ENCODE measurements at places on chromosomes 3 and 15.

- no peak for DNase-seq
These were observed 231.0 kb upstream of the THRB start for GRCh38 chr3:24725514-24726255.

DNA sequence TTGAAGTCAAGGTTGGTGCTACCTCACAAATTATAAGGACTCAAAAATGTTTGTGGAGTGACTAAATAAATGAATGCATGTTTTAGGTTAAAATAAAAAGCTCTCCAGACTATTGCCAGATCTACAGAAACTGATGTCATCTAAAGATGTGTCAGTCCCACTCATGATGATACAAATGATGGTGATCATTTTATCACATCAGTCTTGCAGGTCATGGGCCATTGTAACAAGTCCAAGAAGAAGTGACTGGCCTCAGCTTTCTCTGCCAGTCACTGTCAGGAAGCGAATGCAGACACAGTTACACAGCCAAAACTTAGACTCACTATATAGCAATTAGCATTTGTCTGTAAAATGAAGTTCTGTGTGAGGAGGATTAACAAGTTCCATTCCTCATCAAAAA is 18.5 kb downstream of the ATP8B4 start:
- no peak for DNase-seq

DNA sequence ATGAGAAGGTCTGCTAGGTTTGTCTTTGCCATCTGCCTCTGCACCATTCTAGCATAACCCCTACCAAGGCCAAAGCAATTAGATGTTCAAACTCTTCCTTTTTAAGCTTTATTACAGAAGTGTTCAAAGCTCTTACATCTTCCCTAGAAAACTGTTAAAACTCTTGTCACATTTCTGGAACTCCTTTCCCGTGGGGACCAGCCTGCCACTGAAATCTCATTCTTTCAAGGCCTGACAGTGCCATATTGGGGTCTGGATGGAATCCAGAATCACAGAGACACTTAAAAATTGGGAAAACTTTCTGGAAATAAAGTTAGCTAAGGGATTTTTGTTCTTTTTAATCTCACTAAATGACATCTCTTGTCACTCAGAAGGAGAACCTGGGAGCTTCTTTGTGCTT is 153.8 kb upstream of the SLCO3A1 start:
- DNase-seq: no peak

GRCh38 chr3:107562969-107563529 is 40.3 kb downstream of the BBX start:
- DNase-seq: no peak

GRCh38 chr3:21372316-21372715 is 378.7 kb downstream of the ZNF385D start:
- DNase-seq: no peak

- no peak for DNase-seq
These were observed 130.5 kb upstream of the BFSP2 start for GRCh38 chr3:133269393-133269792.

DNA sequence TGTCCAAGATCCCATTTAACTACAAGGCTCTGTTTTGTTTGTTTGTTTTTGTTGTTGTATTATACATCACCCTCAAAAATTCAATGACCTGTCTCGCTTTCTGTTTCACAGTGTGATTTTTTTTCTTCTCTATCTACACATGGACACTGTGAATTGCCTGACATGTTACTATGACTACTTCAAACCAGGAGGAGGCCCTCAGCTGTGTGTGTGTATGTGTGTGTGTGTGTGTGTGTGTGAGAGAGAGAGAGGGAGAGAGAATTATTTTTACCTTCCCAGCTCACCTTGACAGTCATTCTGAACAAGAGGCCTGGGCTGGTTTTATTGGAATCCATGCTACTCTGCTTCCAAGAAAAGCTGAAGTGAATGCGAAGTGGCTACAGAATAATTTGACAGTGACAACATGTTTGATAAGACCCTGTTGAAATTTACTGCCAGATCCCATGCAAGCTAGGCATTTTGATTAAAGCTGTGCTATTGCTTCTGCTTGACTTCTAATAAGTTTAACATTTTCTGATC is 841.4 kb downstream of the NSUN3 start:
- DNase-seq: no peak

DNA sequence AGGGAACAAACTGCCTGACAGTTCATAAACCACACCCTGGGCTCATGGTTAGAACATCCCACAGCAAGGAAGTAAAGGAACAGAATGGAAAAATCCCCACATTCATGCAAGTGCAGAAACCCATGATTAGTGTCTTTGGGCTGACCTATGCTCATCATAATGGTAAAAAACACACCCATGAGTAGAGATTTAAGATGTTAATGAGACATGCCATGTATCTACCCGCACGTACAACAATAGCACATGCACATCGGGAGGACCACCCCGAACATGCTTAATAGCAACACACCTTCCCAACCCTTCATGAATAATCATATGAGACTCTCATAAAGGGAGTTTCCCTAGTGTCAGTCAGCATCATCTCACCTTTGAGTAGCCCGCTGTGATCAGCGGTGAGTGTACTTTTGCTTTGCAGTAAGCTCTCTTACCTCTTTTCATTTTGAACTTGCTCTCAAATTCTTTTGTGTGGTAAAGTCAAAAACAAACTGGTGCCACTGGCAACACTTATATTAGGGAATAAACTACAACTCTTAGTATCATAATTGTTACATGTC is 23.2 kb downstream of the ZBED2 start:
- DNase-seq: no peak

DNA sequence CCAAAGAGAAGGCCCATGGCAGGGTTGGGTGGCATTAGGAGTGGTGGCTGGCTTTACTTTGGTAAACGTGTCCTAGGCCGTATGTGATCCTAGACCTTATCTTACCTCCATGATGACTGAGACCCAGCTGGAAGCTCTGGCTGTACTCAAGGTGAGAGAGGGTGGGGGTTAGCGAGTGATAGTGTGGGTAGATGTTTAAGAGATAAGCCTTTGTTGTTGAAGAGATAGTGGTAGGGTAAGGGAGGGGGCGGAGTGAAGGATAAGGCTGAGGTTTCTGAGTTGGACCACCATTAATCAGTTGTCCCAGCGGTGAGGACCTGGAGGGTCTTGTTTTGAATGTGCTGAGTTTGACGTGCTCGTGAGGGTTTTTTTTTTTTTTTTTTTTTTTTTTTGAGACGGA is 61.5 kb upstream of the ULK4 start:
- DNase-seq: no peak

DNA sequence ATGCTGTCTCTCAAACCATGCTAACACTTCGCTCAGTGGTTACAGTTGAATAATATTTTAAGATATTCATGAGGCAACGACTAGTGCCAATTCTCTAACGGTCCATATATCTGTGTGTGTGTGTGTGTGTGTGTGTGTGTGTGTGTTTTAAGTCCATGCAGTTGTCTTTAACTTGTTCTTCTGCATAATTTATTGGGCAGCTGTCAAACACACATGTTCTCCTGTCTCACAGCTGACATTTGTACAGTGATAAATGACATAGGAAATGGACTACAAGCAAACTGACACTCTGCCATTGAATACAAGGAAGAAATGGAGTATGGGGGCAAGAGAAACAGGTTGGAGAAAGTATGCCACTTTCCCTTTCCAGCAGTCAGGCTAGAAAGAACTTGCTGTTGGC is 172.0 kb downstream of the PDZRN3 start:
- no peak for DNase-seq

- no peak for DNase-seq
These were observed 212.2 kb upstream of the GPR149 start for GRCh38 chr3:154642145-154642544.

DNA sequence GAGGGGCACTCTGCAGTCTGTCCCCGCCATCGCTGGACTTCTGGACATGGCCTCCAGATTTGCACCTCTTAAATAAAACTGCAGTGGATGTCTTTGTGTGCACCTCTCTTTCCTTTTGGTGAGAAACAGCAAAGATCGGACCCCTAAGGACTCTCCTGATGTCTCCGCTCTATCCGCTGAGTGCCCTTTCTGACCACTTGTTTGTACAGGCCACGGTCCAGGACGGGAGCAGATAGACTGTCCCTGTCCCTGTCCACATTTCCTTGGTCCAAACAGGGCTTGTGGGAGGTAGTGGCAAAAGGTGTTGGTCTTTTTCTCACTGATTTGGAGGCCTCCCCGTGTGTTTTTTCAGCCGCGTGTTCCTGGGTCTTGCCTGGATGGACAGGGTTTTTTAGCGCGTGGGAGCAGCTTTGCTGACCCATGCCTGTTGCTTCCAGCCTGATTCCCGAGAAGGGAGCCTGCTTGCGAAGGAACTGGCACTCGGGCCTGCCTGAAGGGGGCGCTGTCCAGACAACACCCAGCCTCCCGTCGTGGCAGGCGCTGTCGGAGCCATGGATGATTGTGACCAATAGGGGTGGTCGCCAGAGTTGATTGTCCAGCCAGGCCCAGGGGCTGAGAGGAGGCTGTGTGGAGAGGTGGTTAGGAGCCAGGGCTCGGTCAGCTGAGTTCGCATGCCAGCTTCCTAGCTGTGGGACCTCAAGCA is 13.2 kb upstream of the STAB1 start:
- no peak for DNase-seq

DNA sequence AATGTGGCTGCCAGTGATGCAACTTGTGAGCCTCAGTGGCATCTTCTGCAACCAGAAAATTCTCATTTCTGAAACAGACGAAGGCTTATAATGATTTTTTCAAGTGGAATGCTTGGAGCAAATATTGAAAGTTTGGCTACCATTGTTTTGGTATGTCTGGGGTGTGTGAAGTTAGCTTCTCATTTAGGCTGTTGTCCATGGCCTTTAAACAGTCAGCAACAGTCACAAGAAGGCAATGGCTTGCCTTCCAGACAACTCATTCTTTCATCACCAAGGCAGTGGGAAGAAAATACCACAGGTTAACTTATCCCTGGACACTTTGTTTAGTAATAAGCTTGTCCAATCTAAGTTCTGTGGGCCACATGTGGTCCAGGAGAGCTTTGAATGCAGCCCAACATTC is 4.7 kb upstream of the BNC1 start:
- no peak for DNase-seq

GRCh38 chr15:38378161-38378560 is 75.8 kb upstream of the FAM98B start:
- peak; percentile 22 for DNase-seq

GRCh38 chr3:126731044-126731443 is 27.0 kb downstream of the CHCHD6 start:
- DNase-seq: no peak

- no peak for DNase-seq
These were observed 112.4 kb upstream of the BHLHE40 start for GRCh38 chr3:4866866-4867265.

DNA sequence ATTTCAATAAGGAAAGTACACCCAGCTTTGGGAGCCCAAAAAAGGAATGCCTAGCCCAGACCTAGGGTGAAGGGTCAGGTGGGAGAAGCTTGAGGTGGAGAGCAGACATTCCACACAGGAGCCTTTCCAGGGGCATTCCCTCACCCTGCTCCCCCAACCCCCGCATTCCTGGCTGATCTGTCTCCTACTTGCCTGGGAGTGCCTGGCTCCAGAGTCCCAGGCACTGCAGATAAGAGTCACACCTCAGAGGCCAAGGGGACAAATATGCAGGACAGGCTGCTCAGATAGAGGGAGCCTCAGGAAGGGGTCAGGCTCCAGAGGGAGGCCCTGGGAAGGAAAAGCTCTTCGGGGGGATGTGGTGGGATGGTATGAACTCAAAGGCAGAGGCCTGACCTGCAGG is 20.8 kb upstream of the HCN4 start:
- DNase-seq: no peak

GRCh38 chr3:99365979-99366378 is 272.4 kb upstream of the COL8A1 start:
- DNase-seq: no peak

- DNase-seq: no peak
These were observed 42.3 kb downstream of the MAP3K13 start for GRCh38 chr3:185405243-185405642.

- no peak for DNase-seq
These were observed 19.7 kb downstream of the MYL3 start for GRCh38 chr3:46843508-46843907.

- no peak for DNase-seq
These were observed 4.9 kb upstream of the RPN1 start for GRCh38 chr3:128655531-128655930.

- no peak for DNase-seq
These were observed 8.8 kb downstream of the CPNE9 start for GRCh38 chr3:9712415-9712814.

DNA sequence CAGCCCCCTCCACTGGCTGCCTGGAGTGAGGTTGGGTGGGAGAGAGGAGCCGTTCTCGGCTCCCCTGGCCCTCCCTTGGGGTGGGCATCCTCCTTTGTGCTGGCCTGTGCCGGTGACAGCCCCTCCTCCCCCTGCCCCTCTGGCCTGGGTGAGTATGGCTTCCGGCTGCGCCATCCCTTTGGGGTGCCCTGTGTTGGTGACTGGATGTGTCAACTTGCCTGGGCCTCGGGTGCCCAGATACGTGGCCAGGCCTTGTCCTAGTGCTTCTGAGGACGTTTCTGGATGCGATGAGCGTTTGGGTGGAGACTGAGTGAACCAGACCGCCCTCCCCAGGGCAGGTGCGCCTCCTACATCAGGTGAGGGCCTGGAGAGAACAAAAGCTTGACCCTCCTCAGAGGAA is 59.7 kb downstream of the PLXNA1 start:
- DNase-seq: no peak

DNA sequence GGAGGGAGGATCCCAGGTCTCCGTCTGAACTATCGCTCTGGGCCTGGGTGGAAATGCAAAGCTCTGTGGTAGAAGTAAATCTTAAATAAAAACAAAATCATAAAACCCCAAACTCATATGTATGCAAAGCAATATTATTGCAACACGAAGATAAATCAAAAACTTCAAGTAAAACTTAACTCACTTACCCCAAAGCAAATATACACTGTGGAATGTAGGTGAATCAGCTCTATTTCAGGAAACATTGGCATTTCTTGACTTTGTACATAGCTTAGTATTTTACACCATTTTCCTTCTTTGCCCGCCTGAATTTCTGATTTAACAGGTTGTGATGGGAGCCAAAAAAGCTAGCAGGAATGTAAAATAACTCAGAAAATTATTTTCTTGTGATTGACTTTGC is 126.2 kb downstream of the TPRG1 start:
- DNase-seq: no peak

GRCh38 chr3:127792541-127793292 is 29.6 kb downstream of the MGLL start:
- peak; percentile 77 for DNase-seq

DNA sequence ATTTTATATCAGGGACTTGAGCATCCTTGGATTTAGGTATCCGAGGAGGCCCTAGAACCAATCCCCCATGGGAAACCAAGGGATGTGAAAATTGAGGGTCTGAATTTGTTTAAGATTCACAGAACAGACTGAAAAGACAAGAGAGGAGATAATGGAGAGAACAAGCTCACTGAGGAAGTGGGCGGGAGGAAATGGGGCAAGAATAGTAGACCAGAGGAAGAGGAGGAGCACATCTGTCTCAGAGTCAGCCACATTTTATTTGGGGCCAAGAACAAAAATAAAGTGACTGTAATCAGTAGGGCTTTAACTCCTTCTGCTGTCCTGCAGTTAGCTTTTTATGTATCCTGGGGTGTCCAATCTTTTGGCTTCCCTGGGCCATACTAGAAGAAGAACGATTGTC is 63.8 kb downstream of the BLM start:
- no peak for DNase-seq

- no peak for DNase-seq
These were observed 34.9 kb downstream of the CHDH start for GRCh38 chr3:53811143-53811927.

- peak; percentile 26 for DNase-seq
These were observed 534.2 kb downstream of the ZIC1 start for GRCh38 chr3:147943265-147943945.
